Activated CD4-positive, alpha-beta T cell treated with anti-CD3 and anti-CD28 coated beads for 36 hours (primary cell): ENCODE measurements at places on chromosomes 4 and X. TPM values are rescaled to one million over a fixed set of nuclear protein-coding genes. Genes with fewer than 3 reads are reported as not detected.

The GAGE12H gene
- not detected for total RNA-seq

The CT45A3 gene
- not detected for total RNA-seq

The XAGE1A gene
- total RNA-seq = not detected

The TRIM61 gene
- 1.1 TPM for total RNA-seq

The F8A3 gene
- total RNA-seq = 32.6 TPM

The BTC gene
- not detected for total RNA-seq

The UXT gene
- 210 TPM for total RNA-seq

The HEPH gene
- not detected for total RNA-seq

The CT83 gene
- not detected for total RNA-seq

The TCEAL6 gene
- total RNA-seq = not detected

The SRPK3 gene
- total RNA-seq = not detected

The ADGRG2 gene
- not detected for total RNA-seq

- no peak for DNase-seq
Measured at GRCh38 chr4:3656416-3657356, 109.5 kb upstream of the ADRA2C start.

GRCh38 chr4:2042204-2042946 is 16.8 kb upstream of the NAT8L start:
- DNase-seq = peak; percentile 66

DNA sequence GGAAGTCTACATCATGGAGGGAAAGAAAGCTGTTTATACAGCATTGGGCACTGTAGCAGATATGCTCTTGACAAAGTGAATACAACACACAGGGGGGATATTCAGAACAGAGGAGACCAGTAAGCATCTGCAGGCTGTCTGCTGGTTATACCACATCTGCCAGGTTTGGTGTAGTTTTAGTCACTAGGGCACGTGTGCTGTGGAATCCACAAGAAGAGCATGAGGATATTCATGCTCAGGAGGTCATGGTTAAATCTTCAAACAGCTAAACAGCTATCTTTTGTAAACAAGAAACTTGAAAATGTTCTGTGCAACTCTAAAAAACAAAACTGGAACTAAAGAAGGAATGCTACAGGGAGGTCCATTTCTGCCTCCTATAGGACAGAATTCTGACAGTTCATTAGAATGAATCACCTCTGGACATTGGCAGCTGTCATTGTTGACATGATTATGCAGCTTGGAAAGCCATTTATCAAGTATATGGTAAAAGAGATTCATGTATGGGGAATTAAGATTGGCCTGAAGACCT is 175.8 kb downstream of the RCHY1 start:
- no peak for DNase-seq

DNA sequence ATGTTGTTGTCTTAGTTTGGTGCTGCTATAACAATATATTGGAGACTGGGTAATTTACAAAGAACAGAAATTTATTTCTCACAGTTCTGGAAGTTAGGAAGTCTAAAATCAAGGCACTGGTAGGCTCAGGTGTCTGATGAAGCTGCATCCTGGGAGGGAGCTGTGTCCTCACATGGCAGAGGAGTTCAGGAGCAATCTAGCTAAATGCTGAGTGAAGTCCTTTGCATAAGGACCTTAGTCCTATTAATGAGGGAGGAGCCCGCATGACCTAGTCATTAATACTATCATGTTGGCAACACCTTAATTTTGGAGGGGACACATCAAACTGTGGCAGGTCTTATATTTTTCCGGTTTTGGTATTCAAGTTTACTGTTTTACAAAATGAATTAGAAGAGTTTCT is 36.0 kb upstream of the NSUN7 start:
- no peak for DNase-seq

DNA sequence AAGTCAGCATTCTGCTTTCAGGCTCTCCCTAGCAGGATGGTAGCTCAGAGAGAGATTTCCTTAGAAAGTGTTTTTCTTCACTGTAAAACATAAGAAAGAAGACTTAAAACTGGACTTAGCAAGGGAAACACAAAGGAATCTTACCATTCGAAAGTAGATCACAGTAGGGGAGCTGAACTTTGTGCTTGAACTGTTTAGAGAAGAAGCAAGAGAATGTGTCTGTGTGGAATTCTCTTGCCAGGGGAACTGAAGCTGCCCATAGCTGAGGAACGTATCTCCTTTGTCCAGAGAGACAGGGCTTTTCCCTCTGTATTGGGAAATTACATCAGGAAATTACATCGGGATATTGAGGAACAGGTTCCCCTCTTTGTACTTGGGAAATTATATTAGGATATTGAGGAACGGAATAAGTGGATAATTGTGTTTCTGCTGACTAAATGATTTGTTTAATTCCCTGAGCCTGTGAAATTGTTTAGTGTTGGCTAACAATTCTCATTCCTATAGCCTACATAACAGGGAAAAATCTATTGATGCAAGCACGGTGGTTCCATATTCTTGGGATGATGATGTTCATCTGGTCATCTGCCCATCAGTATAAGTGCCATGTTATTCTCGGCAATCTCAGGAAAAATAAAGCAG is 21.2 kb downstream of the SRD5A3 start:
- DNase-seq = no peak

DNA sequence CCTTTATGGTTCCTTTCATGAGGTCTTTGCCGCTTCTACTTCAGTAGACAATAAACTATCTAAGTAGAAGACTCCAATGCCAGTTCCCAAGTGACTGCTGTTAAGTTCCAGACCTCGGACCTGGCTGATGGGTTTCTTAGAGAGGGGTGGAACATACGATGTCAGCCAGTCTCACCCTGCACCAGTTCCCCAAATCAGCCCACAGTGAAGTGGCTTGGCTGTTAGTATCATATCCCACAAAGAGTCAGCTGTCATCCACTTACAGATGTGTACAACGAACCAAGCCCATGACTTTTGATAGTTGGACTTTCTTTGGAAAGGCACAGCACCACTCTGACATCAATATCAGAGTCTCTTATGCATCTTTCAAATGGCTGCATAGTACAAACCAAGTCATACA is 8.1 kb upstream of the KLHL34 start:
- no peak for DNase-seq

GRCh38 chr4:144296941-144297340 is 156.4 kb upstream of the GYPA start:
- no peak for DNase-seq

DNA sequence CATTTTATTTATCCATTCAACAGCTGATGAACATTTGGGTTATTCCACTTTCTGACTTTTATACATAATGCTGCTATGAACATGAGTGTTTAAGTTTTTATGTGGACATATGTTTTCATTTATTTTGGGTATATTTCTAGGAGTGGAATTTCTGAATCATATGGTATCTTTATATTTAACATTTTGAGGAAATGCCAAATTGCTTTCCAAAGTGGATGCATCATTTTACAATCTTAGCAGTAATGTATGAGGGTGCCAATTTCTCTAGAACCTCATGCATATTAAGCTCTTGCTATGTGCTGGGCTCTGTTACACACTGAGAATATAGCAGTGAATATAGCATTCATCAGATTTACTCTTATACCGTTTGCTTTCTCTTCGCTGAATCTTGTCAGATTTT is 983.7 kb downstream of the STIM2 start:
- no peak for DNase-seq

GRCh38 chrX:40298572-40299479 is 201.1 kb upstream of the BCOR start:
- DNase-seq = no peak

- no peak for DNase-seq
Measured at GRCh38 chr4:153571006-153571545, 104.9 kb downstream of the TMEM131L start.

DNA sequence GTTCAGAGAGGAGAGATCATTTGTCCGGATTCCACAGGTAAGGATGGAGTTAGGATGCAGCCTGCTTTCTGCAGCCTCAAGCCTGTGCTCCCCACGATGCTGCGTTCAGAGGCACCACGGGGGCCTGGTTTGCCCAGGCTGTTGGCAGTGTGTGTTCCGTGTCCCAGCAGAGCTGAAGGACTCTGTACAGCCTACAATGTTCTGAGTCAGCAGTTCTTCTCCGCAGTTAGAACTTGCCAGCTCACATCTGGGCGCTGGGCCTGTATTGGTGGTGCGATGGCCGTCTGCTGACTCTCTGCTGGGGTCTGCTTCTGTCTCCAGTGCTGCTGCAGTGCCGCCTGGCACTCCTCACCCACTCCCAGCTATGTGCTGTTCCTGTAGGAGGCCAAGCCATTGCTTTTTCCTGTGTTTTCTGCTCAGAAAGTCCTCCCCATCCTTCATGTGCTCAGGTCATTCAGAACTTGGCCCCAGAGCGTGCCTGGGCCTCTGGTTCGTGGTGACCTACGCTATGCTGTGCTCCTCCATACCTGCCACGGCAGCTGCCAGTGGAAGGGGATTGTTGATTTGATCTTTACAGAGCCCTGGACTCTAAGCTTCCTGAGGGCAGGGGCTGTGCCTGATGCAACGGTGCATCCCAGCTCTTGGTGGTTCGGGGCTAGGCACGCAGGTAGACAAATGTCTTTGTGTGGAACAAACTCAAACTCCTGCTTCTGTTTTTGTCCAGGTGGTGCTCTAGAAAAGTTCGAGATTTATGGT is 42.6 kb upstream of the TADA2B start:
- no peak for DNase-seq

- no peak for DNase-seq
Measured at GRCh38 chr4:163590619-163591264, 96.3 kb downstream of the TMA16 start.

DNA sequence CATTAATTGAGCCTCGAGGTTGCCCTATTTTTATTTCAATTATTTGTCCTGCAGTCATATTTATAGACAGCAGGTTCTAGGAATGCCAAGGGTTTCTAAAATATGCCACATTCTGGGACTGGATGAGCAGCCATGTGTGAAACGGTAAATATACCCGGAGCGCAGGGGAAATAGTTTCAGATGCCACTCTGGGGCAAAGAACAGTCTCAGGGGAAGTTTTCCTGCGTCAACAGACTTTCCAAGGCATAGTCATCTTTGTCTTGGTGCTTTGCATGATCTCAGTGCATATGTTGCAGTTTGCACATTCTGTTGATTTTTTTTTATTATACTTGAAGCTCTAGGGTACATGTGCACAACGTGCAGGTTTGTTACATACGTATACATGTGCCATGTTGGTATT is 71.0 kb downstream of the GPAT3 start:
- DNase-seq = no peak

DNA sequence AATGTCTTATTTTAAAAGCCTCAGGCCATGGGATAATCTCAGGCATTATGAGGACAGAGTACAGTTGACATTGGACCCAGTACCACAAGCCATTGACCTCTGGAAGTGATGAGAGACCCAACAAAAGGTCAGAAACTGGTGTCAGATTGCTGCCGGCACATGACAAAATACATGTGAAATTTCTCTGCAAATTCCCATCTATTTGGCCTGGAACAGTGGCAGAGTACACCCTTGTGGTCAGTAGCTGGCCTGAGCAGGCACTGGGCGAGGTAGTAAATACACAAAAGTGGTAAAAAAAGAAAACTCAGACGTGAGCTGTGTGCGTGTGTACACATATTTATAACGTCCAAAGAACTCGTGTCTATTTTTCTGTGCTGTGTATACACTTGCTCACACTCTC is 155.5 kb downstream of the DHX15 start:
- DNase-seq = no peak

DNA sequence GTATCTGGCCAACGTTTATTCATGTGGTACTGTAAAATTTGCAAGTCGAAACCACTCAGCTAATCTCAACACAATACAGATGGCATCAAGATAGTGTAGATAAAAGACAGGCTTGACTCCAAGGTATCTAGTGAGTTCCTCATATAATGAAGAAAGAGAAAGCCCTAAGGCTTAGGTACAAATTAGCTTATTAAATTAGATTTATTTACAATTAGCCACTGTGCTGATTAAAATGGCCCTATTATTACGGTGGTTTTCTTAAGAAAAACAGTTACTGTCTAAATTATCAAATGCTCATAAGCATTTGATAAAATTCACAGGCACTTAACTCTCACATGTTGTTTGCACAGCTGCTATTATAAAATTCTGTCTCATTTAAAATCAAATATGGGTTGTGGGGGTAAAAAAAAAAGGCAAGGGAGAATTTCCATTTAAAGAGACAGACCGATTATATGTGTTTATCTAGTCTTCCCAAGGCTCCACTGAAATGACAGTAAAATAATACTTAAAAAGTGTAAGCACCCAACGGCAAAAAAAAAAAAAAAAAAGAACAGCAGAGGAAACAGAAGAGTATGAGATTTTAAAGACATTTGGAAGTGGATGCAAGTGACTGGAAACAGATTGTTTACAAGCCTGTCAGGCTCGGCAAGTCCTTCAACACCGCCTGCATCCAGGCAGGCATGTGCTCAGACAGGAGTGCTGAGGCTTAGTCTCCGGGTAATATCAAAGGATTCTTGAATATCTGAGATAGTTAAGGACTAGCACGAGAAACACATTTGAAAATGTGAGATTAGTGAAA is 55.1 kb downstream of the FAM13A start:
- no peak for DNase-seq

DNA sequence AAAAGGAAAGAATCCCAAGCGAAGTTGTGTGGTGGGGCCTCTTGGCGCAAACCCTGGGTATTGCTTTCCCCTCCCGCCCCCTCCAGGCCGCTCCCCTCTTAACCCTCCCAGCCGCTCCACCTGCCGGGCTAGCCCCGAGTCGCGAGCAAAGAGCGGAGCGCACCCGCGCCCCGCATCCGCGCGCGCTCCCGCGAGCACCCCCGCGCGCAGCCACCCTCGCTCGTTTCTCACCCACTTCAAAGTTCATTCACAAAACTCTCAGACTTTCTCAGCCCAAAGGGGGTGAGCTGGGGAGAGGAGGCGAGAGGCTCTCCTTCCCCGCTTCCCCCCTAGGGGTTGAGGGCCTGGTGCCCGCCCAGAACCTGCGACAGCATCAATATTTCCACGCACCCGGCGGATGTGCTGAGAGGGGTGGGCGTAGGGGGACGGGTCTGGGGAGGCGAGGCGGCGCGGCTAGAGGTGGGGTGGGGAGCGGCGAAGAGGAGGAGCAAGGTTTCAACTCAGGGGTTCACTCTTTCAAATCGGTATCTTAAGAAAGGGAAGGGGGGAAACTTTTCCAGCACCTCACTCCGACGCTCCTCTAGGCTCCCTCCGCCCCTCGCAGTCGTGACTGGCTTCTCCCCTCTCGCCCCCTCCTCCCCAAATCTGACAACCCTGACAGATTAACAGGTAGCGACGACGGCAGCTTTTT is 1.8 kb downstream of the MAML3 start:
- peak; percentile 87 for DNase-seq

- no peak for DNase-seq
Measured at GRCh38 chrX:9519546-9520216, 54.8 kb downstream of the TBL1X start.

GRCh38 chrX:117120700-117121099 is 657.9 kb upstream of the CT83 start:
- DNase-seq = no peak

- DNase-seq = no peak
Measured at GRCh38 chrX:17555846-17556245, 180.8 kb downstream of the NHS start.

GRCh38 chrX:154096140-154097002 is 1.1 kb downstream of the MECP2 start:
- peak; percentile 40 for DNase-seq

DNA sequence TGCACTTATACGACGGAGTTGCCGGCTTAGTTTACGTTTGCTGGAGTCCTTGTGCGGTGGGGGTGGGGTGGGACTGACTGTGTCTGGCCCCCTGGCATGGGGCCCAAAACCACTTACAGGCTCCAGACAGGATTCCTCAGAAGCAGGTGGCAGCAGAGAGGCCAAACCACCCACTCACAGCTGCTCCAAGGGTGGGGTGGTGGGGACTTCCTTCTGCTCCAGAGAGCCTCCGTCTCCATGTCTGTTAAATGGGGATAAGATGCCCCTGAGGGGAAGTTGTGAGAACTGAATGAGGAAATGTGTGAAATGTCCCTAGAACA is 36.7 kb downstream of the PSAPL1 start:
- DNase-seq = no peak

- no peak for DNase-seq
Measured at GRCh38 chr4:121817006-121817405, 6.7 kb downstream of the CCNA2 start.
